ENCODE measurements at places on chromosomes 4 and X.

GRCh38 chr4:24169956-24170355 lies 280.1 kb upstream of the PPARGC1A start:
- DNase-seq, result no peak

- no peak for DNase-seq
These were observed 1755.5 kb downstream of the PCDH19 start for GRCh38 chrX:98654565-98654964.

- DNase-seq, result no peak
These were observed 248.2 kb downstream of the PARM1 start for GRCh38 chr4:75180790-75181776.

DNA sequence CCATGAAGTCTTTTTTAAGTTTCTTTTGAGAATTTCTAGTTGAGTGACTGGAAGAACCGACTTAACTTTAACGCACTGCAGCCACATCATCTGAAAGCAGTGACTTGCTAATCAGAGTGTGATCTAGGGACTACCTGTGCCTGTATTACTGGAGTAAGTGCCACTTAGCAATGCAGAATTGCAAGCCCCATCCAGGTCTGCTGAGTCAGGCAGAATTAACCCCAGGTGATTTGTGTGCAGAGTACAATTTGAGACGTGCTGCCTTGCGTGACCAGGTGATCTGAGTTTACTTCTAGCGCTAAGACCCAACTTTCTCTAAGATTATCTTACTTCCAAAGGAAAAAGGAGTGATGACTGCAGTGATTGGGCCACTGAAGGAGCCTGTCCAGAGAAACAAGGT lies 85.3 kb downstream of the CLCN4 start:
- DNase-seq, result no peak

GRCh38 chr4:113971706-113972360 lies 7.6 kb downstream of the ARSJ start:
- no peak for DNase-seq

DNA sequence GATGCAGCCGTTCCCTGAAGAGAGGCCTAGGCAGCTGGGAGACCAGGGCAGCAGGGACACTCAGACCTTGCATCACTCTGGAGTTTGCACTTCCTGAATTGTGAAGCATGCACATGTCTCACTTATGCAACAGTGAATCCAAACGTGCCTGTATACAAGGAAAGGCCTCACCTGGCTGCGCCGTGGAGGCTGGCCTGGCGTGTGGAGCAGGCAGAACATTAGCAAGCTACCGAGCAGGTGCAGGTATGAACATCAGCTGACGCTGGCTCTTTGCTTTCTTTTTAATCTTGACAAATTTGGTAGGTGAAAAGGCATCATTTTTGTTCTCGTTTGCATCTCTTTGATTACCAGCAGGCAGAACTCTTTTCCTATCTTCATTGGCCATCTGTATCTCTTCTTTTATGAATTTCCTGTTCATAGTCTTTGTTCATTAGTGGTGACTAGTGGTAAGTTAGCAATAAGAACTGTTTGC lies 37.1 kb upstream of the IRAK1 start:
- no peak for DNase-seq
